BJ (cell line): ENCODE measurements at places on chromosomes 5 and 9.

DNA sequence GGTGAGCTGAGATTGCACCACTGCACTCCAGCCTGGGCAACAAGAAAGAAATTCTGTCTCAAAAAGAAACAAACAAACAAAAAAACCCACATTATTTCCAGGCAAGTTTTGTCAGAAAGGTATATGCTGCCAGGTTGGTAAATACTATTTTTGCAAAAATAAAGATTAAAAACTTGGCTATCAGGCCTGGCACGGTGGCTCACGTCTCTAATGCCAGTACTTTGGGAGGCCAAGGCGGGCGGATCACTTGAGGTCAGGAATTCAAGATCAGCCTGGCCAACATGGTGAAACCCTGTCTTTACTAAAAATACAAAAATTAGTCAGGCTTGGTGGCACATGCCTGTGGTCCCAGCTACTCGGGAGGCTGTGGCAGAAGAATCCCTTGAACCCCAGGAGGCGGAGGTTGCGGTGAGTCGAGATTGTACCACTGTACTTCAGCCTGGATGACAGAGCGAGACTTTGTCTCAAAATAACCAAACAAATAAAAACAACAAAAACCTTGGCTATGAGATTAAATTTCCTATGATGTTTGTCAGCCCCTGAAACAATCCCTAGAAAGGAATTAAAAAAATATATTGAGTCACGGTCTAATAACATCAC, 22.7 kb downstream of the AGXT2 start:
- no peak for DNase-seq

DNA sequence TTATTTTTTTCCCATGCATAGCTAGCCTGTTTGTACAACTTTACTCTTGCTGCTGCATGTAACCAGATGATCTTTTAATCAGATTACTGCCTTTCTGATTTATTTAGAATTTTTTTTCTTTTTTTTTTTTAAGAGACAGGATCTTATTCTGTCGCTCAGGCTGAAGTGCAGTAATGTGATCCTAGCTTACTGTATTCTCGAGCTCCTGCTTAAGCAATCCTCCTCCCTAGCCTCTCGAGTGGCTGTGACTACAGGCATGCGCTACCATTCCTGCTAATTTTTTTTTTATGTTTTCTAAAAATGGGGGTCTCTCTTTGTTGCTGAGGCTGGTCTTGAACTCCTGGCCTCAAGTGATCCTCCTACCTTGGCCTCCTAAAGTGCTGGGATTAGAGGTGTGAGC, 9.6 kb downstream of the DCP2 start:
- no peak for DNase-seq

- no peak for DNase-seq
These were observed 64.6 kb downstream of the ELOVL7 start for GRCh38 chr5:60779466-60779865.

DNA sequence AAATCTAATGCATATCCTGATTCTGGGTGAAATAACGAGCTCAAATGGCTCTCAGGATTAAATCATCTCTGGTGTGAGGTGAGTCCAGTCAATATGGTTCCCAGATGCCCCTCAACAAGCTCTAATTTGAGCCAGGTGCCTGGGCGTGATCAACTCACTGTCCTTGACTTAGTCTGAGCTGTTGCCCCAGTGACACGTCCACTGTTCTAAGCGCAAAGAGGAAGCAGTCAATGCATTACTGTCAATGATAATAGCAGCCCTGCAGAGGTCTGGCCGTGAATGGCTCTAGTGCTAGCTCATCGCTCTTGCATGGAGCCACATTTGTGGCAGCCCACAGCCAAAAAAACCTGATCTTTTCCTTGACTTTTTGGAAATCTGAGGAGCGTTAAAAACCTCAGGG, 128.6 kb upstream of the EFNA5 start:
- no peak for DNase-seq

- DNase-seq: no peak
These were observed 31.6 kb downstream of the RETREG1 start for GRCh38 chr5:16585041-16585667.

- DNase-seq: no peak
These were observed 90.5 kb upstream of the RETREG1 start for GRCh38 chr5:16707168-16707868.
